ENCODE measurements at places on chromosomes 6 and 20.

GRCh38 chr20:62151835-62152364 is 8.3 kb downstream of the SS18L1 start:
- DNase-seq = no peak

DNA sequence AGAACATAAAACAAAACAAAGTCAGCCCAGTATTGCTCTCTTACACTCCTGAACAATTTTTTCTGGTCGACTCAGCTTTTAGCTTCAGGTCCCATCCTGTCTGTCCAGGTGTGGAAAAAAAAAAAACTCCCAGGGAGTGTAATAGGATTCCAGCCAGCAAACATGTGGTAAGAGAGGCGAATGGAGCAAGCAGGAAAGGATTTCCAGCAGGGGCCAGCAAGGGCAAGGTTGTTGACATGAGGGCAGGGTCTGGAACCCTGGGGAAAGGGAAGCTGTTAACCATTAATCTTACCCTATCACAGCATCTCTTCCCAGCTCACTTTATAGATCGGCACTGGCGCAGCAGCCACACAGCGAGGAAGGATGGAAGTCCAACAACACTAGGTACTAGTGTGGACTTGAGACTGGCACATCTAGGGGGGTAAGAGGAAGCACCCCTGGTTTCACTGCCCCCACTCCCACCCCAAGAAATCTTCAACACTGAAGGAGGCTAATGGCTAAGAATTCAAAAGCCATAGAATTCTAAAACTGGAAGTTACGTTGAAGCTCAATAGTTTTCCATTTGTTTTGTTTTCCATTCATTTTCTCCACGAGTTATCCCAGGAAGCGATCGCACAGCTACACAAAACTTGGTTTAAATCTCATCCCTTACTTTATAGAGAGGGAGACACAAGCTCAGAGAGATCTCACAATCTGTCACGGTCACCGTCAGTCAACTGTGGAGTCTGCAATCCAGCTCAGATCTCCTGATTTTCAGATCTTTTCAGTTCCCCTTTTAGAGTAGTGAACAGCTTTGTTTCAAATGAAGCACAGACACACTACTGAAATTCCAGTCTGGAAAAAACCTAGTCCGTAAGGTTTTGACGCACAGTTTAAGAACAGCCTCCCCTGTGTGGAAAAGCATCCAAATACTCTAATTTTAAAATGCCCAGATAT is 53.3 kb downstream of the SLC22A23 start:
- no peak for DNase-seq

- DNase-seq = no peak
Measured at GRCh38 chr6:159633196-159633595, 59.8 kb downstream of the SOD2 start.

DNA sequence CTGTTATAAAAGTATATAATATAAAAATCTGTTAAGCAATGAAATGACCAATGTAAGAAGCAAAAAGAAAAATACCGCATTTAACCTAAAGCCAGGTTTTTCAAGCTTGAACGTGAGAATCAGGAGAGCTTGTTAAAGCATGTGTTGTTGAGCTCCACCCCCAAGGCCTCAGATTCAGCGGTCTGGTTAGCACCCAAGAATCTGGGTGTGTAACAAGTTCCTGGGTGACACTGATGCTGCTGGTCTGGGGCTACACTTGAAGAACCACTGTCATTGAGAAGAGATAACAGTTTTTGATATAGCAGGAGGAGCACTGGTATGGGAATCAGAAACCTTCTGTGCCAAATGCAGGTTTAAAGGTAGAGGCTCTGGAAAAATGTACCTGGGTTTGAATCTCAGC is 154.0 kb downstream of the ID4 start:
- no peak for DNase-seq

- DNase-seq = no peak
Measured at GRCh38 chr20:14979453-14979986, 642.1 kb upstream of the FLRT3 start.
